ENCODE measurements at places on chromosomes 6 and 20. TPM values are rescaled to one million over a fixed set of nuclear protein-coding genes. Genes with fewer than 3 reads are reported as not detected.

The EPPIN gene
- not detected for total RNA-seq

The ADGRB3 gene
- total RNA-seq = not detected

The ARMC12 gene
- total RNA-seq = 0.62 TPM

The CDH4 gene
- total RNA-seq = 5.8 TPM

The TMEM14A gene
- total RNA-seq = 40.0 TPM

The GTSF1L gene
- total RNA-seq = not detected

The TMEM14C gene
- total RNA-seq = 149 TPM

The TNFRSF21 gene
- 13.3 TPM for total RNA-seq
